ENCODE measurements at places on chromosomes 13 and 19.
A peak's percentile ranks its signal among the peaks of the same experiment; 100 is the strongest.

GRCh38 chr13:106815545-106815944 lies 247.6 kb upstream of the ARGLU1 start:
- DNase-seq = no peak

- DNase-seq = peak; percentile 67
Observed at GRCh38 chr19:18046059-18046718, 38.2 kb downstream of the ARRDC2 start.

DNA sequence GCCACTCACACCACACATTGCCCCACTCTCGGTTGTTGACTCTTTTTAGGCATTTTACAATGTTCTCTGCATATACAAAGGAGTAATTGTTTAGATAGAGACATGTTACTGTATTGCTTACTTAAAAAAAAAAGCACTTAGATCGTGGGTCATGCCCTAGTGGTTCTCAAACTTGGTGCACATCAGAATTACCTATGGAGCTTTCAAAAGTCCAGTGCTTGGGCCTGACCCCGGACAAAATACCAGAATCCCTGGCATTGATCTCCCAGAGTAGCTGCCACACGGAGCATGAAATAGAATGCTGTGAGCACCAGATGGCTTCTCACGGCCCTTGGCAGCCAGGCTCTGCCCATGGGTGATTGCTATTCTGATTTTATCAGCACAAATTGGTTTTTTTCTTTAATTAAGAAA lies 20.0 kb downstream of the ACP7 start:
- no peak for DNase-seq

- no peak for DNase-seq
Observed at GRCh38 chr19:38062959-38063761, 156.2 kb downstream of the SIPA1L3 start.

- DNase-seq = no peak
Observed at GRCh38 chr13:20127262-20127561, 33.6 kb downstream of the GJA3 start.

GRCh38 chr19:47106821-47107201 lies 6.8 kb downstream of the ZC3H4 start:
- no peak for DNase-seq

DNA sequence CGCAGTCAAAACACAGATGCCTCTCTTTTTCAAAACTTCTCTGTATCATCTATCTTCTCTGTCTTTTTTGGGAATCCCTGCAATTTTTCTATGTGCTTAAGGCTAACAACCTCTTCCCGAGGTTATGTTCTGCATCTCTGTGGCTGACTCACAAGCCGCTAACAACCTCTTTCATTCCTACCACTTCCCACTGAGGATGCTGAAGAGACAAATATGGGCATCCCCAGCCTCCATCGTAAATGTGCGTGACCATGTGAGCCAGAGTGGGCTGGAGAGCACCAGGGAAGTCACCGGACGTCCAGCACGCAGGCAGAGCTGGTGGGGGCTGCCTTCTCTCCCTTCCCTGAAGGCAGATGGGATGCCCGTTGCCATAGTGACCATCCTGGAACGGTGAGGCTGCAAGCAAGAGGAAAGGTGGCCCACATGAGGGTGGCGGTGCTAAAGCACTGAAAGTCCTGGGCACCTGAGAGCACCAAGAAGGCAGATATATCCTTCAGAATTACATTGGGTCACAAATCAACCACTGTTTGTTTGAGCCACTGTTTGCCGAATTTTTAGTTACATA lies 122.8 kb downstream of the SHISA2 start:
- no peak for DNase-seq

- DNase-seq = no peak
Observed at GRCh38 chr13:23470790-23471614, 37.5 kb upstream of the SACS start.

DNA sequence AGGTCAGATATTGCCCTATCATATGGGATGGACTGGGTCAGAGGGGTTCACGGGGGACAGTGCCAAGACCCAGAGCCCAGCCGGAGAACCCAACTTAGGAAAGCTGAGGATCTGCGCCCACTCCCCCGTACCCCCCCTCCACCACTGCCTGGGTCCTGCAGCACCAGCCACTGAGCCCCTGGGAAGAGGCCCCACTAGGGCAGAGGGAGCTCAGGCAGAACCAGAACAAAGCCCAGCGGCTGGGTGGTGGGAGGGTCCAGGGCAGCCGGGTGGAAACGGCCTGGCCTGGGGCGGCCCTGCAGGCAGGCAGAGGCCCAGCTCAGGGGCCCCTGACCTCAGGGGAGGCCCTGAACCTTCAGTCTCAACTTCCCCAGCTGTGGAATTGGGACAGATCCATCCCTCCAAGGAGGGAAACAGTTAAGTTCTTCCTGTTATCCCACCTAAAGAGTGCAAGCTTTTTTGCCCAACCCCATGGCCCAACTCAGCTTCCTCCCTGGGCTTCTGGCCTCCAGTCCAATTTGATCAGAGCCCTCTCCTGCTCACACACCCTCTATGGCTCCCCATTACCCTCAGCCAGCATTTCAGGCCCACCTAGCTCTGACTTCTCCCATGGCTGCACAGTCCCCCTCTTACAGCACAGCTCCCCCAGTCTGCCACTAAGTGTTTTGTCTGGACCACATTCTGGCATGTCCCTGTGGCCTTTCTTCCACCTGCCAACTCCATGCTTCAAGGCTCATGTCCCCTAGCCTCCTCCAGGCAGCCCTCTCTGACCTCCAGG lies 3.1 kb downstream of the NR2F6 start:
- DNase-seq = no peak

DNA sequence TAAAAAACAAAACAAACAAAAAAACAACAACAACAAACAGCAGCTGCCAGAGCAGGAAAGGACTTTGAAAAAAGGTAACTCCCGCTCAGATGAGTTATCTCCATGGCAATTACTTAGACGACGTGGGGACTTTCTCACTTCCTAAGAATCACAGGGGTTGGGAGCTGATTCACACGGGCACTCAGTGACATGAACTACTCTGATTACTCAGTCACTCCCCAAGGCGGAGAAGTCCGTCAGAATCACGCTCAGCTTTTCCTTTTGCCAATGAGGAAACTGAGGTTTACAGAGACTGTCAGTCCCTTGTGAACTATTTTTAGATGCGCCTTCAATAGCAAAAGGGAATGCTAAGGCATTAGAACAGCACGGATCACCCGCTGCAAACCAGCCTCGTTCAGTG lies 32.3 kb upstream of the MATK start:
- DNase-seq = no peak

GRCh38 chr19:42455621-42456081 lies 12.9 kb upstream of the CXCL17 start:
- no peak for DNase-seq

- DNase-seq = peak; percentile 27
Observed at GRCh38 chr19:20423381-20424197, 142.0 kb downstream of the ZNF737 start.

- no peak for DNase-seq
Observed at GRCh38 chr13:70107498-70108281, at the start of gene ATXN8OS. Gene ATXN8OS (plus strand): TSS chr13:70107826.

GRCh38 chr19:33503433-33504057 lies 18.0 kb downstream of the PEPD start:
- no peak for DNase-seq

DNA sequence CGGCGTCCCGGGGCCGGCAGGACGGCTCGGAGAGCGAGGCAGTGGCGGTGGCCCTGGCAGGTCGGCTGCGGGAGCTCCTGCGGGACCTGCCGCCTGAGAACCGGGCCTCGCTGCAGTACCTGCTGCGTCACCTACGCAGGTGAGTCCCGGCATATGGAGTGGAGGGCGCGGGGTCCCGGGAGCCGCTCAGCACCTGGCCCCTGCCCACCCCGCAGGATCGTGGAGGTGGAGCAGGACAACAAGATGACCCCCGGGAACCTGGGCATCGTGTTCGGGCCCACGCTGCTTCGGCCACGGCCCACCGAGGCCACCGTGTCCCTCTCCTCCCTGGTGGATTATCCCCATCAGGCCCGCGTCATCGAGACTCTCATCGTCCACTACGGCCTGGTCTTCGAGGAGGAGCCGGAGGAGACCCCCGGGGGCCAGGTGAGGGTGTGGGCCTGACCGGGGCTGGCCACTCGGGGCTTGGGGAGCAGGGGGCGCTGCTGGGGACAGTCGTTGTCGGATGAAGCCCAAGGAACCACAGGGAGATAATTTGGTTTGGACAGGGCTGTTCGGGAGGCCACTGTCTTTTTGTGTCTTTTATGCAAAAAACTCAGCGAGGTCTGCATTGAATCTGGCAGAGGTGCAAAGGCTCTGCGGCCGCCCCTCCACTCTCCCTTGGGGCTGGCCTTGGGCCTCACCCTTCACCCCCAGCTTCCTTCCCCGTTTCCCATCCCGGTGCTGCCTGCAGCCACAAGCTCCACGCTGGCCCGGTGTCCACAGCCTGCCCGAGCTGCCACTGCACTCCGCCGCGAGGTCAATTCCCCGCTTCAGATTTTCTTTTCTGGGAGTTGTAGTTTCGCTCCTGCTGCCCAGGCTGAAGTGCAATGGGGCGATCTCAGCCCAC lies 12.0 kb downstream of the POLR2E start:
- no peak for DNase-seq

GRCh38 chr19:5827342-5827890 lies 12.1 kb downstream of the FUT6 start:
- DNase-seq = no peak

GRCh38 chr13:74886502-74886901 lies 595.5 kb downstream of the TBC1D4 start:
- no peak for DNase-seq

GRCh38 chr13:111969551-111970135 lies 97.3 kb upstream of the SOX1 start:
- no peak for DNase-seq

GRCh38 chr13:31043957-31044356 lies 111.5 kb downstream of the TEX26 start:
- no peak for DNase-seq

DNA sequence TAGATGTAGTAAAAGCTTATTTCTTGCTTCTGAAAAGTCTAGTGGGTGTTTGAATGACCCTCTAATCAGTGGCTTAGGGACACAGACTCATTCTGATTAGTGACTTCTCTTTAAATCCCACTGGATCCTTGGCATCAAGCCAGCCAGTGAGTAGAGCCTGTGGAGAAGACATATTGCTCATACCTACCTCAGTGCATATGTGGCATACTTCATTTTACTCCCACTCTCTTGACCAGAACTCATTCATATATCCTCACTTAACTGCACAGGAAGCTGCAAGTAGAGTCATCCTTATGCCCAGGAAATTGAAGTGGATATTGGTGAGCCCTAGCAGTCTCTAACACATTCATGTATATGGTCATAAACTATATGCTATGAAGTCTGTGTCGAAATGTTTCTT lies 148.3 kb downstream of the PDS5B start:
- DNase-seq = peak; percentile 34

GRCh38 chr13:43391036-43391435 lies 367.6 kb downstream of the DNAJC15 start:
- no peak for DNase-seq

DNA sequence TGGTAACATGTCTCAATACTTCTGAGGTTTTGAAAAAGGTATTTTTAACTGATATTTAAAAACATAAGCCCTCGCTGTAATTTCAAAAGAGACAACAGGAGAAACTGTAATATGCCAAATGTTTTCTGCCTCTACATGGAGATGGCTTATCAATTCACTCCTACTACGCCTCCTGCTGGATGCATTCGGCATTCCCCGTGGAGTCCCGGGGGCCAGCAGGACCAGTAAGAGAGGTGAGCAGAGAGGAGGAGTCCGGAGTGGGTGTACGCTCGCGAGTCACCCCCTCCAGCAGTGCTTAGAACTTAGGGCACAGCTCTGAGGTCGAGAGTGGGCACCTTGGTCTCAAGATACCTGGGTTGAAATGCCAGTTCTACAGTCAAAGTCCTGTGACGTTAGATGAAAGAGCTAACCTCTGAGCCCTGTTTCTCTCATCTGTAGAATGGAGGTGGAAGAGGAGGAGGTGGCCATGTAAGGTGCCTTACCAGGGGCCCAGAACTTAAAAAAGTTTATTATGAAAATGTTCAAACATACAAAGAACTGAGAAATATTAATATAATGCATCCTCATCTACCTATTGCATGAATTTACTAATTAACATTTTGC lies 110.2 kb downstream of the STK24 start:
- DNase-seq = no peak

- DNase-seq = no peak
Observed at GRCh38 chr19:28049875-28050274, 1163.1 kb downstream of the UQCRFS1 start.

DNA sequence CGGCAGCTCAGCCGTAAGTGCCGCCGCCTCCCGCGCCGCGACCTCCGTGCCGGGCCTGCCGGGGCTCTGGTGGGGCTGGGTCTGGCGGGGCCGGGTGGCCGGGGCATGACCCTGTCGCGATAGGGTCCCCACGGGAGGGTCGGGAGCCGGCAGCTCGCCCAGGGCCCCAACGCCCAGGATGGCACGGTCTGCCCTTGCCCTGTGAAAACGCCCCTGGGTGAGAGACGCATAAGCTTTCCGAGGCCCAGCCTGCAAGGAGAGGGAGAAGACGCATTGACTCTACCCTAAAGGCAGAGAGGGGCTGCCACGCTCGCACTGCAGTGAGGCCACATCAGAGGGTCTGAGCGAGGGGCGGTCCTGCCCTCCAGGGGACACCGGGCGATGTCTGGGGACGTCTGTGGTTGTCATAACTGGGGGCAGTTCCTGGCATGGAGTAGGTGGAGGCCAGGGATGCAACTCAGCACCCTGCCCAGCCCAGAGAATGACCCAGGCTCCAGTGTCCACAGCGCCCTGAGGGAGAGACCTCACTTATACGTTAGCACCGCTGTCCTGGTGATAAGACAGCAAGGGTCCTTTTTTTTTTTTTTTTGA lies 539 bp downstream of the ZNF554 start:
- no peak for DNase-seq

DNA sequence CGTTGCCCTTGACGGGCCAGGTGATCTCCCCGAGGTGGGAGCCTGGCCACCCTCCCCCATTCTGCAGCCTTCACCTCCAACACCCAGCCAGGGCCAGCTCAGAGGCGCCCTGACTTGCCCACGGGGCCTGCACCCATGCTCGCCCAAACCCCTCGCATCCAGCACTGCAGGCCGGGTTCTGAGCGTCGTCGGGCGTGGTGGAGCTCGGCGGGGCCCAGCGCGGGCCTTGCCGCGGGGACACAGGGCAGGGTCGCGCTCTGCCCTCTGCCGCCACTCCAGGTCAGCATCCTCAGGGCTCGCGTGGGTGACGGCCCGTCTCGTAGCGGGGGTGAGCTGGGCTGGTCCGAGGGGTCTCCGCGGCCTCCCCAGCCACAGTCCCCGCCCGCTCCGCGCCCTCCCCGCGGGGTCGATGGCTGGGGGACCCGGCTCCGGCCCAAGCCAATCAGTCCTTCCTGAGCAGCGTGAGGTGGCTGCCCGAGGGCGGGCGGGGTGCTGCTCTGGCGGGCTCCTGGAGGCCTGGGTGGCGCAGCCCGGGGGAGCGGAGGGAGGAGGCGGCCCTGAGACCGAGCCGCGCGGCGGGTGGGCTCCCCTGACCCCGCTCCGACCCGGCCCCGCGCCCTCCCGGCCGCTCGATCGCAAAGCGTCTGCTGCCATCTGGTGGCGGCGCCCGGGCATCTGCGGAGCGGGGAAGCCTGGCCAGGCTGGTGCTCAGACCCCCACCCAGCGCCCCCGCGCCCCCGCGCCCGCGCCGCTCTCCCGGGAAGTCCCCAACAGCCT lies 61.4 kb downstream of the CCNE1 start:
- no peak for DNase-seq

DNA sequence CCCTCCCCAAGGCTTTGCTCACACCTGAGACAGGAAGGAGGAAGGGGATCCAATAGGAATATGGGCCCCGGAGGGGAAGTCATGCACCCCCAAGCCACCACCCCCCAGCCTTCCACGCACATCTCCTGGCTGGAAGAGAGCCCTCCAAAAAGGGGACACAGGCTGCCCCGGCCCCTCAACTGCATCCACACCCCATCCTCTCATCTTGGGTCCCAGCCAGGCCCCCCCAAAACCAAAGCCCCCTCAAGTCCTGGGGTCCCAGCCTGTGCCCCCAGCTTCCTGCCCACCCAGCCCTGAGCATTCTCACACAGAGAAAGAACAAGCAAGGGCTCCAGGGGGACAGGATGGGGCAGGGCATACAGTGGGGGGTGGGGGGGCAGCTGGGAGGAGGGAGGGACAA lies 12.1 kb downstream of the SMIM24 start:
- no peak for DNase-seq
